Lower lobe of right lung (tissue), 2 donors: ENCODE measurements at places on chromosomes 2 and 18. TPM values are rescaled to one million over a fixed set of nuclear protein-coding genes. Genes with fewer than 3 reads are reported as not detected.
A peak's percentile ranks its signal among the peaks of the same experiment; 100 is the strongest.

The PARD6G gene
- total RNA-seq, result 7.3 TPM

The SLC9A4 gene
- not detected for total RNA-seq

The ASXL3 gene
- 1.4 TPM for total RNA-seq

The ARHGAP25 gene
- total RNA-seq, result 48.5 TPM

The NCK2 gene
- total RNA-seq, result 36.7 TPM

DNA sequence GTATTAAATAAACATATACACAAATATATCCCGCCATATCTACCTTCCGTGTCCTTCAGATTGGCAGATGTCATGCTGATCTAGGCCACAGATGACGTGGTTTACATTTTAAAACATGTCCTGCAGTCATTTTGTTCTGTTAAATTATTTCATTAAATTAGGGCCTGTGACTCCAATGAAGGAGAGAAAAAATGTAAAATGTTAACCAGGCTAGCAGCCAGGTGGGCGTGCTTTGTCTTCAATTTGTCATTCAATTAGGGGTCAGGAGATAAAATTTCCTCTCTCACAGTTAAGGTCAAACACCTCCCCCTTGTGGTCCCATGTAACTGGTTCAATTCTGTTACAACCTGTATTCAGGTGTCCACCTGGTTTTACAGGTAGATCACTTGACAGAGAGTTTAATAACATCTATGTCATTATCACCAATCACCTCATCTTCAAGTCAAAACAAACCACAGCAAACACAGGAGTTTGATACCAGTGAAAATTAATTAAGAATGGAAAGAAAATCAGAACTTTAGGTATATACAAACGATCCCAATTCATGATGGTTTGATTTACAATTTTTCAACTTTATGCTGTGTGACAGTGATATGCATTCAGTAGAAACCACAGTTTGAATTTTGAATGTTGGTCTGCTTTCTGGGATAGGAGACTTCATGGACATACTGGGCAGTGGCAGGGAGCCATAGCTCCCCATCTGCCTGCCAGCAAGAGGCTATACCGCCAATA, 339.4 kb downstream of the CMPK2 start:
- no peak overlapping the region for H3K4me3 ChIP-seq
- H3K27ac ChIP-seq, result no peak overlapping the region
- no peaks in the 10 kb centered on the region for H3K4me1 ChIP-seq
- H3K36me3 ChIP-seq, result no peaks in the 10 kb centered on the region
- no peaks in the 10 kb centered on the region for H3K27me3 ChIP-seq

DNA sequence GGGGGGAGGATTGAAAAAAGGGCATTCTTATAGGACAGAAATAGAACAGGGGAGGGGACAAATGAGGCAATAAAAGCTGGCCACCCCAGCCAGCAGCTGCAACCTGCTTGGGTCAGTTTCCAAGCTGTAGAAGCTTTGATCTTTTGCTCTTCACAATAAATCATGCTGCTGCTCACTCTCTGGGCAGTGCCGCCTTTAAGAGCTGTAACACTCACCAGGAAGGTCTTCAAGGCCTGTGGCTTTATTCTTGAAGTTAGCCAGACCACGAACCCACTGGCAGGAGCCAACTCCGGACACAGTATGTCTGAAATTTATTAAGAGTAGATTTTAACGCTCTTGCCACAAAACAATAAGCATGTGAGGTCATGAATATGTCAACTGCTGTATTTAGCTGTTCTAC, 649.9 kb upstream of the RAB6C start:
- H3K27ac ChIP-seq, result no peak overlapping the region
- H3K27me3 ChIP-seq, result no peaks in the 10 kb centered on the region
- DNase-seq, result no peak

GRCh38 chr2:55838653-55839052, 84.9 kb downstream of the EFEMP1 start:
- H3K4me1 ChIP-seq, result peaks cover 20% of the 10 kb centered on the region
- no peaks in the 10 kb centered on the region for H3K27me3 ChIP-seq
- no peak overlapping the region for H3K27ac ChIP-seq
- H3K4me3 ChIP-seq, result no peak overlapping the region
- DNase-seq, result no peak

GRCh38 chr2:12819103-12819475, 102.4 kb downstream of the TRIB2 start:
- H3K27me3 ChIP-seq, result no peaks in the 10 kb centered on the region
- no peaks in the 10 kb centered on the region for H3K36me3 ChIP-seq
- DNase-seq, result no peak
- H3K4me1 ChIP-seq, result peaks cover 30% of the 10 kb centered on the region

DNA sequence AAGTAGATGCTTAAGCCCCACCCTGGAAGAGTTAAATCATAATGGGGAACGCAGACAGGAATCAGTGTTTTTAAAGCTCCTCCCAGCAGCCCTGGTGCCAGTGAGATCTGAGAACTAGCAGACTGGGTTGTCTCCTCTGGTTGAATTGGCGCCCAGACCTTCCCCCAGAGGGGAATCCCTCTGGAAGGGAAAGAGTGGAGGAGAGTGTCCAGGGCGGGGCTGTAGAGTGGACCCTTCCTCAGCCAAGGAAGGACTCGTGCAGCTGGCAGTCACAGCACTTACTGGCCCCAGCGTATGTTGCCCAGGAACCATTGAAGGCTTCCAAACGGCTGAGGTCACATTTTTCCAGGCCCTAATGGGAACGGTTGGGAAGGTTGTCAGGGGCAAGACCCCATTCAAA, 62.5 kb downstream of the TGOLN2 start:
- H3K4me1 ChIP-seq, result peaks cover 34% of the 10 kb centered on the region
- no peaks in the 10 kb centered on the region for H3K36me3 ChIP-seq
- no peak overlapping the region for H3K4me3 ChIP-seq
- H3K27me3 ChIP-seq, result no peaks in the 10 kb centered on the region
- DNase-seq, result no peak

DNA sequence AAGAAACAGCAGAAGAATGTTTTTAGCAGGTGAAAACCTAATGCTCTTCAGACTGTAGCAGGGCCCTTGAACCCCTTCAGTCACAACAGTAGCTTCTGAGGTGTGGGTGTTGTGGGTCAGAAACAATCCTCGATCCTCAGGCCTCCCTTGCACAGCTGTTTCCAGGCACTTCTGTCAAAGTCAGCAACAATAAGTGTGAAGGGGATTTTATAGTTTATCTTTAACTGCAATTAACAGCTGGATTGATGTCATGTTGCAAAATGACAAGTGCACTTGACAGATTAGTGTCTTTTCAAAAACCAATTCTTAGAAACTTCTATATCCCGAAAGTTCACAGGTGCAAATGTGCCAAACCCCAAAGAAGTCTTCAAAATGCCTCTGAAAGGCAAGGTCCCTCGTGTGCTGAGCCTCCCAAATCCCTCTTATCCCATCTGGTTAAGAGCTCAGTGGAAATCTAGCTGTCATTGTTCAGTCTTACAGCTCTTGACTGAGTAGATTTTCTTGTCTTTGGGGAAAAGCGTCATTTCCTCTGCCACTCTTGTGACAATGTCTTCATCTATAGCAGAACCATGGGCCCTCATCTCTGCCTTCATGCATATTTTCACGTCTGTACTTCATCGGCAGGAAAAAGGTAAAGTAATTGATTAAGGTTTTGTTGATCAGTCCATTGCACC, 29.6 kb downstream of the M1AP start:
- H3K36me3 ChIP-seq, result no peaks in the 10 kb centered on the region
- H3K27ac ChIP-seq, result no peak overlapping the region
- H3K27me3 ChIP-seq, result peaks cover under 1% of the 10 kb centered on the region
- DNase-seq, result no peak

DNA sequence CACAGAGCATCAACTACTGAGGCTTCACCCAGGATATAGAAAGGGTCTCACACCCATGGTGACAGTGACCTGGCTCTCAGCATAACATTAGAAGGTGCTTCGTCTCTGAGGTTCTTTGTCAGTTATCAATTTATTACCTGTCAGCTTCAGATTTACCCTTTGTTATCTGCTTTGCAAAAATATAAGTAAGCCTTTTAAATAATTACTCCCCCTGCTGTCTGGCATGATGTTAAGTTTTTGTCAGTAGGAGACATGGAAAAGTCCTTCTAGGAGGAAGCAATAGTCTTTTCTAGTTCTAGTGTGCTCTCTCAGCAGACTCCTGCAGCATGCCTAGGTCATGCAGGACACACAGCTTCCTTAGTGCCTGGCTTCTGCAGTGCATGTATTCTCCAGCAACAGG, 149.9 kb downstream of the RDH14 start:
- DNase-seq, result no peak
- no peak overlapping the region for H3K4me3 ChIP-seq
- no peaks in the 10 kb centered on the region for H3K27me3 ChIP-seq

GRCh38 chr2:12720278-12720620, 3.5 kb downstream of the TRIB2 start:
- H3K27ac ChIP-seq, result peak overlapping the region; percentile 95
- H3K36me3 ChIP-seq, result peaks cover 22% of the 10 kb centered on the region
- peaks cover 53% of the 10 kb centered on the region for H3K4me1 ChIP-seq
- no peak for DNase-seq
- H3K27me3 ChIP-seq, result peaks cover 5% of the 10 kb centered on the region

DNA sequence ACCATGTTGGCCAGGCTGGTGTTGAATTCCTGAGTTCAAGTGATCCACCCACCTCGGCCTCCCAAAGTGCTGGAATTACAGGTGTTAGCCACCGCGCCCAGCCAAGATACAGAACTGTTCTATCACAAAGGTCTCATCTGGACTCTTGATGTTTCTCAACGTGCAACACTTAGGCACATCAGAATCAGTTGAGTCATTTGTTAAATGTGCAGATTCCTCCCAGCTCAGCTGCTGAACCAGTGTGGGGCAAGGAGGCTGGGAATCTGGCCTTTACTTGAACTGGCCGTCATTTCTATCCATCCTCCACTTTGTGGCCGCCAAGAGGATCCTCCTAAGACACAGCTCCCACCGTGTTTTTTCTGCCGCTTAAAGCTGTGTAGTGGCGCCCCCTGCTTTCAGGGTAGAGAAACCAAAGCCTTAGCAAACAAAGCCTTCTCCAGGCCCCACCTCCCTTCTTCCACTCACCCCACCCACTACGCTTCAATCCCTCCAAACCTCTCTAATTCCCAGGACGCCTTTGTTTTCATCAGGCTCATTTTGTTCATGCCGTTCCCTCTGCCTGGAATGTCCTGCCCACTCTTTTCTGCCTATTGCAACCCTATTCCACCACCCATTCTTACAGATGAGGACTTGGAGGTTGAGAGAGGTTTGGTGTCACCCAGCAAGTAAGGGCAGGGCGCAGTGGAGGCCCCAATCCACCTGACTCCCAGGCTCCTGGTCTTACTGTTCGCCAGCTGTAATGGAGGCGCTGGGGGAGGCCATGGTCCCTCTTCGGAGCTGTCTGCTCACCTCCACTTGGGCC, 776 bp upstream of the SPEG start:
- no peak overlapping the region for H3K27ac ChIP-seq
- no peaks in the 10 kb centered on the region for H3K4me1 ChIP-seq
- H3K36me3 ChIP-seq, result no peaks in the 10 kb centered on the region

GRCh38 chr2:216956820-216957493, 97.1 kb upstream of the TNP1 start:
- H3K27me3 ChIP-seq, result no peaks in the 10 kb centered on the region
- no peaks in the 10 kb centered on the region for H3K36me3 ChIP-seq
- no peak overlapping the region for H3K27ac ChIP-seq
- no peak for DNase-seq
- H3K4me1 ChIP-seq, result no peaks in the 10 kb centered on the region

DNA sequence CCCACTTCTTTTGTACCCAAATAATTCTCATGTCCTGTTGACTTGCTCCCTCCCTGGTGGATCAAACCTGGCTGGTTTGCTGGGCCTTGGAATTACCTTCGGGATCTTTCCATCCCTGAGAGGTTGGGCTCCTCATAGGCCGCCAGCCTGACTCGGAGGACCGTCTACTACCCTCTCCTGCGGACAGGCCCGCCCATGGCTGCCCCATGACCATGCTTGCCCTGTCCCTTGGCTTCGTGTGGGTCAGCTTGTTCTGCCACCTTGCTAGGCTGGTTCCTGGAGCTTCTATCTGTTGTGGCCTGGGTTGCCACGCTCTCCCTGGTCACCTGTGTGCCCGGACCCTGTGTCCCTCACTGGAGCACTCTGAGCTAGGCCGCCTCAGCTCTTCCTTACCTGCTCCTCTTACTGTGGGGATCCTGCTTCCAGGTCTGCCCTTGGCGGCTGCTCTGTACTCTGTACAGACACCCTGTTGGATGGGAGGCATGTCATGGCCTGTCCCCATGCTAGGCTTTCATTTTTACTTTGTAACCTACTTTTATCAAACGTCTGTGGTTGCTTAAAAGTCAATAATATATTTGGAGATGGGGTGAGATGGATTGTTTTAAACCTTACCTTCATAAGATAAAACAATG, 29.7 kb upstream of the FHL2 start:
- H3K4me3 ChIP-seq, result no peak overlapping the region
- no peaks in the 10 kb centered on the region for H3K4me1 ChIP-seq
- no peak for DNase-seq
- no peaks in the 10 kb centered on the region for H3K27me3 ChIP-seq
- no peaks in the 10 kb centered on the region for H3K36me3 ChIP-seq

DNA sequence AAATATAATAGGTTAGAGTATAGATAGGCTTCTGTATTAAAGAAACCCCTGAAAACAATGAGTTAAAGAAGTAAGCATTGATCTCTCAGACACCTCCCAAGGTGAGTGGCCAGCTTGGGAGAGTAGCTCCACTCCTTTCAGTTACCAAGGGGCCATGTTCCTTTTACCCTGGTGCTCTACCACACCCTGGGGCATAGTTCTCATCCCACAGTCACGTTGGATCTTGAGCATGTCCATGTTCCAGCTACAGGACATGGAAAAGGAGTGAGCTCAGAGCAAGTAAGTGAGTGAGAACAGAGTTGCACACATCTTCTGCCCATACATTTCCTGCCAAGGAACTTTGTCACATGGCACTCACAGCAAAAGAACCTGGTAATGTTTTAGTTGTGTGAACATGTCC, 325.9 kb upstream of the SLC39A10 start:
- H3K36me3 ChIP-seq, result no peaks in the 10 kb centered on the region
- H3K4me3 ChIP-seq, result no peak overlapping the region
- H3K27ac ChIP-seq, result no peak overlapping the region
- no peaks in the 10 kb centered on the region for H3K27me3 ChIP-seq
